Endothelial cell (in vitro differentiated cells): ENCODE measurements at places on chromosomes 16 and 17.

DNA sequence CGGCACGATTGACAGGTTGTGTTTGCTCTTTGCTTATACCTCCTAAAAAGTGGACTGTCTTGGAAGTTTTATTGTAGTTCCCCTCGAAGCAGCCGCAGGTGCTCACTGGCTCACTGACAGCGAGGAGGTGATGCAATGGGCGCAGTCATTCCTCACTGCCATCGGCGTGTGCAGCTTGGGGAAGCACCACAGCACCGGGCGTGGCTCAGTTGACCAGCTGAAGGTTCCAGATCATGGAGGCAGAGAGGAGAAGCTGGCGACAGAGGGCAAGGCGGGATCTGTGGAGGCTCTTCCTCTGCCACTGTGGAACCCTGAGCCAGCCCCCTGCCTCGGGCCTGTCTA lies 72.1 kb upstream of the TNRC6C start:
- DNase-seq = no peak

DNA sequence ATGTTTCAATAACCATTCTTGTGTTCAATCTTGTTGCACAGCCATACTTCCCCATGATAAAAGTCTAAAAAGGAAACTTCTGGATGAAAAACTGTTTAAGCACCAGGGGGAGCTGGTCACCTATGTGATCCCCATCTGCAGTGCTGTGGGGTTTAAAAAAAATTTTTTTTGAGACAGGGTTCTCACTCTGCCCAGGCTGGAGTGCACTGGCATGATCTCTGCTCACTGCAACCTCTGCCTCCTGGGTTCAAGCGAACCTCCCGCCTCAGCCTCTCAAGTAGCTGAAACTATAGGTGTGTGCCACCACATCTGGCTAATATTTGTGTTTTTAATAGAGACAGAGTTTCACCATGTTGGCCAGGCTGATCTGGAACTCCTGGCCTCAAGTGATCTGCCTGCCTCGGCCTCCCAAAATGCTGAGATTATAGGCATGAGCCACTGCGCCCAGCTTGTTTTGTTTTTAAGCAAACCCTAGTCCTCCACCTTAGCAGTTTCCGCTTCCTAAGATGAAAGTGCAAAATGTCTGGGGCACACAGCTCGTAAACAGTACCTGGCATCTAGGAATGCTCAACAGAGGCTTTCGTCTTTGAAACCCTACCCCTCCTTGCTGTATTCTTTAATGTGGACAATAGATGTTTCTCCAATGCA lies 25.4 kb downstream of the DNAJA2 start:
- DNase-seq = peak; percentile 52

DNA sequence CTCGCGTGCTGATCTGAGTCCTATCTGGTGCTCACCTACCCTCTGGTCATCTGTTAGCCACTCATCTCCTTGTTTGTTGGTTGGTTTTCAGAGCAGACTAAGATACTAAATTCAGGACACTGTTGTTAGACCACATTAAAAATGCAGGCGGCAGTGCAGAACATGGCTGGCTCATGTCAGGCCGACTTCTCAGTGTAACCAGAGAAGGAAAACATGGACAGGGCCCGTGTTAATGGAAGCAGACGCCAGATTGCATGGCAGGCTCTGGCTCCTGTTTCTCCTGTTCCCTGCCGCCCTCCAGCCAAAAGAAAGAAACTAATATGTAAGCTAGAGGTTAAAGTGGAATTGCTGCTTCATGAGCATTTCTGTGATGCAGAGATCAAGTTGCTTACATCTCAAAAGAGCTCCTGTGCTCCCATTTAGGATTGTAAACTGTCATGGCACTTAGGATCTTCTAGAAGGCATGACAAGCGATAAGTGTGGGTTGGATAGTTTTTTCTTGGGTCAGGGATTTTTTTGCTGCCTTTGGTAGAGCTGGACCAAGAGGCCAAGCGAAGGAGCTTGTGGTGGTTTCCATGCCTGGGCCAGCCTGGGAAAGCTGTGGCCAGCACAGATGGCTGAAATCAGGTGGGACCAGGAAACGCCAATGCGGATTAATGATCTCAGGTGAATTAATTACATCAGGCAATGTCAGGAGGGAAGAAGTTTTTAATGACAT lies 56.1 kb downstream of the YPEL2 start:
- no peak for DNase-seq

DNA sequence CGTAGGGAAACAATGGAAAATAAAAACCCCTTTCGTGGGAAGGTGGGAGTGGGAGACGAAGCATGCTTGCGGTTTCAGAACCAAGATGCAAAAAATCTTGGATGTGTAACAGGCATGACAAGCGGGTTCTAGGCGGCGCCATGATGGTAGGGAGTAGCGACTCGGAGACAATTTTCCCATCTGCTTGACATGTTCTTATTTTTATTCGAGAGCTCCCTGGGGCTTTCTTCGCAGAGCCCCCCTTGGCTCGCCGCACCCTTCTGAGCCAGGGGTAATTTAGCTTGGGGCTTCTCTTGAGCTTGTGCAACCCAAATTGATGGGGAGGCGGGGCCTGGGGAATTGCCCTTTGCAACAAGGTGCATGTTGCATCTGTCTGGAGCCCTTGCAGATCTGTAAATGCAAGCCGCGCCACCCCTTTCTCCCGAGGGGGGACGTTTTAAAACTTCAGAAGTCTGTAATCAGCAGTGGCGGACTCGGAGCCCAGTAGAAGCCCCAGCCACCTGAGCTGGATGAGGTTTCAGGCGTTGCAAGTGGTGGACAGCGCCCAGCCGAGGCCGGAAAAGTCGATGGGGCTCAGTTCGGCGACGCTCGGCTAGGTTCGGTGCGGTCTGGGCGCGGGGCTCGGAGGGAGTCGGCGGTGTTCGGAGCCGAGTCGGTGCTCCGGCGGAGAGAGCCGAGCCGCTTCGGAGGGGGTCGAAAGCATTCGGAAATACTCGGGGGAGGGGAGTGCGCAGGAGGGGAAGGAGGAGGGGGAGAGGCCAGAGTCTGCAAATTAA lies 2.9 kb downstream of the GNAO1 start:
- DNase-seq = peak; percentile 98

DNA sequence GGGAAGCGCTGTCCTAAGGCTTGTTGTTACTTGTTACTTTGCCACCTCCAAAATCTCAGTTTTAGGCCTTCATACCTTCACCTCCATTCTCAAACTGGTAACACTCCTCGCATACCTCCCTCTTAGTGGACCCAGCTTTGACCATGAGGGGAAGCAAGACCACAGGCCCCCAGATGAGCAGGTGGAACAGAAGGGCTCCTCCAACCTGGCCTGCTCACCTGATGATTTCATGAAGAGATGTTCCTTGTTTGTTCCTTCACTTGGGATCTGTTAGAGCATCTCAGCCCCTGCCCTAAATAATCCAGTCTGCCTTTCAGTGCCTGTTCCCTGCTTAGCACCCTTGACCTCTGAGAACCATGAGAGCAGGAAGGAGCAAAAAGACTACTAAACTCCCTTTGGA lies 28.7 kb downstream of the DHX38 start:
- DNase-seq = no peak

DNA sequence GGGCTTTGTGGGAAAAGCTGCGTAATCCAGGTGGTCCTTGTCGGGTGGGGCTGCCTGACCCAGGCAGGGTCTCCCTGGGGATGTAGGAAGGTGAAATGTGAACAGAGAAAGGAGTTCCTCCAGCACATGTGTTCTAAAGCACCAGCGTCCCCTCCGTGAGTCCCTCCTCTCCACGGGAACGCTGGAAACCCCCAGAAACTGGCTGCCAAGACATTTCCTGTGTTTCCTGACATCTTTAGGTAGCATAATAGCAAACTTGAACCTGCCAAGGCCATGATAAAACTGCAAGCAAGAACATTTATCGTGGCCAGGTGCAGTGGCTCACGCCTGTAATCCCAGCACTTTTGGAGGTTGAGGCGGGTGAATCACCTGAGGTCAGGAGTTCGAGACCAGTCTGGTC lies 12.6 kb upstream of the PYDC1 start:
- DNase-seq = no peak

DNA sequence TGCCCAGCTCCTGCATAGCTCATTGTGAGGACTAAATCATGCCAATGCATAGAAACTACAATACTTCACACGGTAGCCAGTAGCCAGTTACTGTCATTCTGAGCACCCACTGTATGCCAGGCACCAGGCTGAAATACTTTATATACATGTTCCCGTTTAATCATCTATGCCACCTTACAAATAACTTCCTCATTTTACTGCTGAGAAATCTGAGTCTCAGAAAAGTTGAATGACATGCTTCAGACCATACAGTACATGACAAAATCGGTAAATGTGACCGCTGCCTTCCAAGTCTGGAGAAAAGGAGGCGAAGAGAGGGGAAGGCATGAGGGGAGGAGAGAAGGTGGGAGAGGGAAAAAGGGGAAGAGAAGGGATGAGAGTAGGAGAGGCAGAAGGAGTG lies 9.2 kb upstream of the TLCD3B start:
- no peak for DNase-seq

DNA sequence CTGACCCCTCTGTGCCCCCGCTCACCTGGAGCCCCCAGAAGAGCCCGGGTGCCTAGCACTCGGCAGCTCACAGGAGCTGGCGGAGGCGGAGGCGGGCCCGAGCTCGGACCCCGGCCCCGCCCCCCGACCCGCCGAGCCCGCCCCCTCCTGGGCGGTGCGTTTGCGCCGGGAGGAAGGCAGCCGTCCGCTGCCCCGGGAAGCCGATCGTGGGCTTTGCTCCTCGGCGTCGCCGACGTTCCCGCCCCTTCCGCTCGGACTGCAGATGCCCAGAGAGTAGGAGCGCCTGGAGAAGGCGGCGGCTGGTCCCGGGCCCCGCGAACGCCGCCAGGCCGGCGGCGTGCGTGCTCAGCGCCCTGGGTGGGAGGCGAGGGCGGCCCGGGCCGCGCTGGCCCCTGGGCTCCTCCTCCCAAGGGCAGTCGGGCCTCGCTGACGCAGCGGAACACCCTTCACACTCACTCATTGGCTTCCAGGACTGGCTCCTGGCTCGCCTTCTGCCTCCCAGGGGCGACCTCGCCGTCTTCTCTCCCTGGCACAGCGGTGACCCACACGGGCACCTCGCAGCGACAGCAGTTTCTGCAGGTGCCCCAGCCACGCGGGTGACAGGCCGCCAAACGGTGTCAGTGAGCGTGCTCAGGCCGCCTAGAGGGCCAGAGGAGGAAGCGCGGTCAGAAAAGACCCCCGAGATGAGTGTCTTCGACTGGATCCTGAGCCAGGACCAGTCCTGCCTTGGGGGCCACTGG lies at the start of gene PLSCR3:
TSS of gene PLSCR3 (minus strand) at position 74 of the 740 bp plus-strand sequence. CDS start 415 bp downstream, outside the sequence.
- DNase-seq = peak; percentile 85

DNA sequence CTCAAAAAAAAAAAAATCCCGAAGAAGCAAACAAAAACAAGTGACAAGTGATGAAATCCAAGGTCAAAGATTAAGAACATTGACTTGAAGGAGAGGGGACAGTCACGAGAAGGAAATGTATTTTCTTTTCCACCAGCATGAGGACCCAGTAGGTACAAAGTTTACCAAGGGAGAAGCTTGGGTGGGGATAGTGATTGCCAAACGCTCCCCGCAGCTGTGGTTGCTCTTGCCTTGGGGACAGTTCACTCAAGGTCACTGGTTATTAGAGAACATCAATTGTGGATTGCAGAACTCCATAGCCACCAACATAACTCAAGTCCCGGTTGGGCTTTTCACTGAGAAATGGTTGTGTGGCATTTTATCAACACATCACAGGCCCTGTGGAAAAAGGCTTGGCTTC lies 27.0 kb downstream of the RSL1D1 start:
- no peak for DNase-seq

GRCh38 chr17:36527621-36528250 lies 6.9 kb downstream of the MYO19 start:
- no peak for DNase-seq

- no peak for DNase-seq
Observed at GRCh38 chr16:48597563-48598387, 12.2 kb downstream of the N4BP1 start.

GRCh38 chr17:81711814-81712467 lies at the start of gene SLC25A10:
TSS of gene SLC25A10 (plus strand) at chr17:81712284. CDS start at chr17:81712427, 143 bp downstream.
- DNase-seq = peak; percentile 75

DNA sequence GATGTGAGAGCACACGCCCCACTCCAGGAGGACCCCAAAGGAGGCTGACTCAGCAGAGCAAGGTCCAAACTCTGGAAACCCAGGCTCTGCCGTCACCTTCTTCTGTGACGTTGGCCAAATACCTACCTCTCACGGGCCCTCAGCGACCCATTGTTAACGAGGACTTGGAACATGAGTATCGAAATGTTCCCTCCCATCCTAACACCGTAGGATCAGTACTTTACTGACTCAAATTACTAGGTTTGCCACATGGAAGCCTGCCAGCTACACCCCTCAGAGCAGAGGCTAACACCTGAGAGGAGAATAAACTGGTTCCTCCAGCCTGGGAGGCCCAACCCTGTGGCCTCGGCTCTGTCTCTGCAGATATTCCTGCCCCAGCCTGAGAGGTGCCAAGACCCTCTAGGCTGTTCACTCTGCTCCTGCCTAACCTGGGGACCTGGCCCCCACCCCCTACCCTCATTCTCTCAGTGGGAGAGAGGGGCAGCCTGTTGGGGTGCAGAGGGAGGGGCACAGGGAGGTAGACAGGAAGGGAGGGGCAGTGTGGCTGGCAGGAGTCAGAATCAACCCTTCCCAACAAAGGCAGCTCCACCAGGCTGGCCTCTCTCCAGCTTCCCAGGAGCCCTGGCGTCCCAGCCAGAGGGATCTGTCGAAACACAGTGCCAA lies 4.4 kb downstream of the PITPNM3 start:
- DNase-seq = no peak

- DNase-seq = no peak
Observed at GRCh38 chr16:57106767-57107166, 14.4 kb downstream of the CPNE2 start.

- no peak for DNase-seq
Observed at GRCh38 chr17:9895923-9896322, 9.1 kb downstream of the RCVRN start.

- no peak for DNase-seq
Observed at GRCh38 chr16:64098451-64098850, 1023.4 kb downstream of the CDH11 start.

DNA sequence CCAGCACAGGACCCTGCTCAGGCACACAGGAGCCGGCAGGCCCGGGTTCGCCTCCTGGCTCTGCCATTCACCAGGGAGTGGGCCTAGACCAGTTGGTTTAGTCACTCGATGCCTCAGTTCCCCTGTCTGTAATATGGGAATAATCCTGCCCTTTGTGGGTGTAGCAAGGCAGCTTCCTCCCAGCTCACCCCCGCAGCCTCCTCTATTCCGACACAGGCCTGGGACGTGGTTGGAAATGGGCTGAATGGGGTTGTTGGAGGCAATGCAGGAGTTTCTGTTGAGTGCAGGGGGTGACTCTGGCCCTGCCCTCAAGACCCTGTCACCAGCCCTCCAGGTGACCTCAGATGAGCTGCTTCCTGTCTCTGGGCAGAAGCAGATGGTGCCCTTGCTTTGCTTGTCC lies 19.8 kb downstream of the SLC5A10 start:
- no peak for DNase-seq

DNA sequence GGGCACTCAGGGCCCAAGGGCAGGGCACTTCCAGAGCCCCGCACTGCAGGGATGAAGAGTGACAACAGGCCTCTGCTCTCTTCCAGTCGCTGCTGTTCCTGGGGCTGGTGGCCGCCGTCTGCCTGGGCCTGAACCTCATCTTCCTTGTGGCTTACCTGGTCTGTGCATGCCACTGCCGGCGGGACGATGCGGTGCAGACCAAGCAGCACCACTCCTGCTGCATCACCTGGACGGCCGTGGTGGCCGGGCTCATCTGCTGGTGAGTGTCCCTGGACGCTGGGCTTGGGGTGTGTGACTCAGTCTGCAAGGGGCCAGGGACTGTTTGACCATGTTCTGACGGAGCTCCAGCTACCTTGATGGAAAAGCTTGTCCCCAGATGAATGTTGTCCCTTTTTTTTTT lies 9.0 kb downstream of the TTYH2 start:
- DNase-seq = no peak

GRCh38 chr17:4900231-4901107 lies 1.1 kb downstream of the C17orf107 start:
- DNase-seq = peak; percentile 22
